Small intestine (tissue), 16 donors: ENCODE measurements at places on chromosomes 7 and 10. TPM values are rescaled to one million over a fixed set of nuclear protein-coding genes. Genes with fewer than 3 reads are reported as not detected.

DNA sequence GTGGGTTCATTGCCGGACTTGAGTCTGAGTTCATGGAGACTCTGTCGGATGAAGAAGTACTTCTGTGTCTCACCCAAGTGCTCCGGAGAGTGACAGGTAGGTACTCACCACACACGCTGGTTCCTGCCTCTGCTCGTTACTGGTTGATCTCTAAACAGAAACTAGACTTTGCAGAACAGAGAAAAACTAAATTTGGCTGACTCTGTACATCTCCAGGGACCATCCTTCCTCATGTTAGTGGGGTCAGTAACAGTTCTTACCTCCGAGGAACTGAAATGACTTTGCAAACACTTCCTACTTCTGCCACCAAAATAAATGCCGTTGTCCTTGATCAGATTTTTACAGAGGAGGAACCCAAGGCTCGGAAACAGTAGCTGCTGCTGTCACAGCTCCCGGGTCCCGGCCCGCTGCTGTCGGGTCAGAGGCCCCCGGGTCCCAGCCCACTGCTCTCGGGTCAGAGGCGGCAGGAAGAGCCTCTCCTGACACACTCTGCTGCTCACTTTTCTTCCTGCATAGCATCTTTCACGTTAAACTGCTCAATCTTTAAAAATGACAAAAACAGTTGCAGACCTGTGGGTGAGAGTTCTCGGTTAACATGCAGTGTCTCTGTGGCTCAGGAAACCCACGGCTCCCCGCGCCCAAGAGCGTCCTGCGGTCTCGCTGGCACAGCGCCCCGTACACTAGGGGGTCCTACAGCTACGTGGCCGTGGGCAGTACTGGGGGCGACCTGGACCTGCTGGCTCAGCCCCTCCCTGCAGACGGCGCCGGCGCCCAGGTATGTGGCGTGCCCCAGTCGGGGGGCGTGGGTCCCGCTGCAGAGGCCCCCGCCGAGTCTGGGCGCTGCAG is 4.8 kb upstream of the MTG1 start:
- no peak for DNase-seq

The SPDYE6 gene
- not detected for polyA plus RNA-seq

The CCT6A gene
- 71.3 TPM for polyA plus RNA-seq

The ETV1 gene
- polyA plus RNA-seq = 0.27 TPM

The FAM241B gene
- polyA plus RNA-seq = 6.7 TPM

The PLXNA4 gene
- polyA plus RNA-seq = under 0.01 TPM

The IFIT5 gene
- polyA plus RNA-seq = 7.0 TPM

- no peak for DNase-seq
These were observed 21.3 kb upstream of the LIPF start for GRCh38 chr10:88642963-88643362.

The FAM53B gene
- 18.8 TPM for polyA plus RNA-seq

The IGF2BP3 gene
- polyA plus RNA-seq = not detected

The HOXA6 gene
- polyA plus RNA-seq = 0.81 TPM

The ADRA2A gene
- 11.6 TPM for polyA plus RNA-seq

- no peak for DNase-seq
These were observed 568.3 kb downstream of the INHBA start for GRCh38 chr7:41134300-41135255.

GRCh38 chr10:129394518-129395328 is 72.3 kb upstream of the MGMT start:
- no peak for DNase-seq

DNA sequence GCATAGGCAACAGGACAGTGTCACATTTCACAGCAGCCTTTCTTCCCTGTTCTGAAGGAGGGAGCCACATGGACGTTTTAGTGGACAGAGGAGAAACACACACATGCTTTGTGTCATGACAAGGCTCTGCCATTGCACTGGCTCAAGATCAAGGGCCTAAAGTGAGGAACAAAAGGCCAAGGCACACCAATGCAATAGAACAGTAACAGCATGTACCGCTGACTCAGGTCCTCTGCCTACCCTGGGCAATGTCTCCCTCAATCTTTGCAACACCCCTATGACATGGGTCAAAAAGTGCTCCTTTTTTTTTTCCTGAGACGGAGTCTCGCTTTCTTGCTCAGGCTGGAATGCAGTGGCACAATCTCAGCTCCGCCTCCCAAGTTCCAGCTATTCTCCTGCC is 57.8 kb upstream of the SDK1 start:
- no peak for DNase-seq

The CYP2C8 gene
- 0.21 TPM for polyA plus RNA-seq

The MBLAC1 gene
- polyA plus RNA-seq = 3.3 TPM

The ITPRID1 gene
- not detected for polyA plus RNA-seq

DNA sequence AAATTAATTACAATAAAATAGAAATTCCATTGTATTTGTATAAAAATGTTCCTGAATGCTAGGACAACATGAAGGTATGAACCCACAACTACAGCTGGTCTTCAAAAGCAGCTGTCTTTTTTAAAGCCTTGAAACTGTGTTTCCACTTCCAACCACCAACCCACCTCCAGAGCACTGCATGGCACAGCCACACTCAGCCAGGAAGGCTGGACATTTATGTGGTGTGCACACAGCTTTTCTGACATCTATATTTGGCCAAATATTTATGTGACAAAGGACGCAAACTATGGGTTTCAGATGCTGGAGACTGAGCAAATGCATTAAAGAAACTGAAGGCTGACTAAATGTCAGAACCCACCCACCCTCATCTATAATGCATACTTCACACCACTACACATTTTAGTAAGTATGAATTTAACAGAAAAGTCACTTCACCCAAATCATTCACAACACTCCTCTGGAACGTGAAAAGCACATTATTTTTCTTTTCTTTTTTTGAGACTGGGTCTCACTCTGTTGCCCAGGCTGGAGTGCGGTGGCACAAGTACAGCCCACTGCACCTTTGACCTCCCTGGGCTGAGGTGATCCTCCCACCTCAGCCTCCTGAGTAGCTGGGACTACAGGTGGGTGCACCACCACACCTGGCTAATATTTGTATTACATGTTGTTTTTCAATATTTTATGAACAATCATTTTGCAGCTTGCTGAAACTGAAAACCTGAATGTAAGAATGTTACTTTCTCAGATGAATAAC is 27.9 kb upstream of the DAGLB start:
- no peak for DNase-seq

DNA sequence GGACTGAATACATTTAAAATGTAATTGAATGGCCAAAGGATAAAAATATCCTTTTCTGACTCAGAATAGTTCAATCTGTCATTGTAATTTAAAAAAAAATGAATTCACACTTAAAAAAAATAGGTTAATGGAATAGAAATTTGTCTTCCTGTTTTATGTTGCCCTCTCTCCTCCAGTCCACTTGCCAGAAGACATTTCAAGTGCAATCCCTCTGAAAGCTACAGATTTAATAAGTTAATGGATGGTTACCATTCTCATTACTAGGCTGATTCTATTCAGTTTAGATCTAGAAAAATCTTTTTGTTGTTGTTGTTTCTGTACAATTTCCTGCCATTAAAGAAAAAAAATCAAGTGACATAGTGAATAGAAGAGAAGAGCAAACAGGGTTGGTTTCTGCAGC is 142.9 kb downstream of the SKAP2 start:
- DNase-seq = no peak

- no peak for DNase-seq
These were observed 311.5 kb downstream of the REEP3 start for GRCh38 chr10:63832686-63833085.

The ZNF467 gene
- polyA plus RNA-seq = 3.2 TPM

GRCh38 chr10:131733596-131733995 is 167.2 kb upstream of the PPP2R2D start:
- no peak for DNase-seq

DNA sequence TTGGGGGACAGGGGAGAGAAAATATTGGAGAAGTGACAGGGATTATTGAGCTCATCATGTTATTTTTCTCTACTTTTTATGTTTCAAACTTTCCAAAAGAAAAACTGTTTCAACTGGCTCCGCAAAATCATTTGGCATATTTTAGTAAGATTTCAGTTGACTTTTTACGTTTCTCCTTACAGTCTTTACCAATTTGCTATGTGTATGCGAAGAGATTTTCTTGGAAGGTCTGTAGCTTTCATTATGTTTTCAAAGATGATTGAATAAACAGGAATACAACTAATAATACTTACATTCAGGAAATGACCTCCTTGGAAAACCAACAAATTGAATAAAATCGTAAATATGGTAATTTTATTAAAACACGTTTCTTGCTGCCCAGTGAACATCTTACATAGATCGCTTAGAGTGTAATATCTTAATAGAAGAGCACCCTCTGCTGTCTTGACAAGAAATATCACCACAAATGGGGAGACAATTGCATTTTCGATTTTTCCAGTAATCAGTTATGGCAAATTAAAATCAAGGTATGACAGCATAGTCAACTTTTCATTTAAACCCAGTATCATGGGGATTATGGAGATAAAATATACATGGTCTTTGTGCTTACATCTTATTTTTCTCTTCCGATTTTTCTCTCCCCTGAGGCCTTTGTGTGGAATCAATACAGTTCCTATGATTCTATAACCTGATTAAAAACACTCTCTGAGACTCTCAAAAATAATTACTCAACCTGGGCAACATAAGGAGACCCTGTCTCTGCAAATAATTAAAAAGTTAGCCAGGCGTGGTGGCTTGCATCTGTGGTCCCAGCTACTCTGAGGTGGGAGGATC is 43.1 kb downstream of the MBL2 start:
- peak; percentile 41 for DNase-seq

The GIMAP6 gene
- 13.8 TPM for polyA plus RNA-seq

The ZKSCAN5 gene
- polyA plus RNA-seq = 7.9 TPM
